ENCODE measurements at places on chromosomes 3 and 15.

- no peak for DNase-seq
These were observed 28.9 kb downstream of the TNFAIP8L3 start for GRCh38 chr15:51065781-51066180.

- DNase-seq: no peak
These were observed 2.9 kb downstream of the TPM1 start for GRCh38 chr15:63045465-63045840.

GRCh38 chr3:126539558-126540250 lies 15.7 kb downstream of the CHST13 start:
- no peak for DNase-seq

DNA sequence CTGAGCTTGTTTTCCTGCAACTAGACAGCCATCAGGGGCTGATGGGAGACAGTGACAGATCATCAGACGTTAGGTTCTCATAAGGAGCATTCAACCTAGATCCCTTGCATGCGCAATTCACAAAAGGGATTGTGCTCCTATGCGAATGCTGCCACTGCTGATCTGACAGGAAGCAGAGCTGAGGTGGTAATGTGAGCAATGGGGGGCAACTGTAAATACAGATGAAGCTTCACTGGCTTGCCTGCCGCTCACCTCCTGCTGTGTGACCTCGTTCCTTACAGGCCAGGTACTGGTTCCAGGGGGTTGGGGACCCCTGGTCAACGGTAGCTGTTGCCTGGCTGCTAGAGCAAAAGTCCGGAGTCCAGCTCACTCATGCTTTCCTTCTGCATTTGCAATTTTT lies 26.4 kb upstream of the KCNAB1 start:
- DNase-seq: no peak

DNA sequence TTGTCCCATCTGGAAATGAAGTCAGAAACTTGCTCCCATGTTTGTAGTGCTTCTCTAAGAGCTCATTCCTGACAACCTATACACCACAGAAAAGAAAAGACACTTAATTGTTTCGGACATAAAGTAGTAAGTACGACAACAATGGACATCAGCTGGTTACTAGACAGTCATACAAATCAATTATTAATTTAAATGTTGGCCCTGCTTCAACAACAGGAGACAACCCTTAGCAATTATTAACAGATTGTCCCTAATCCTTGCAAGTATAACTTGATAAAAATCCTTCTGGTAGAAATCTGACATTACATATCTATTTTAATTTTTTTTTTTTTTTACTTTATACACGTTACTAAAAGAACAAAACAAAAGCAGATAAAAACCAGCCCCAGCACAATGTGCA lies 29.8 kb downstream of the ERICH6 start:
- DNase-seq: no peak

GRCh38 chr3:192864941-192865340 lies 52.7 kb downstream of the MB21D2 start:
- DNase-seq: no peak

DNA sequence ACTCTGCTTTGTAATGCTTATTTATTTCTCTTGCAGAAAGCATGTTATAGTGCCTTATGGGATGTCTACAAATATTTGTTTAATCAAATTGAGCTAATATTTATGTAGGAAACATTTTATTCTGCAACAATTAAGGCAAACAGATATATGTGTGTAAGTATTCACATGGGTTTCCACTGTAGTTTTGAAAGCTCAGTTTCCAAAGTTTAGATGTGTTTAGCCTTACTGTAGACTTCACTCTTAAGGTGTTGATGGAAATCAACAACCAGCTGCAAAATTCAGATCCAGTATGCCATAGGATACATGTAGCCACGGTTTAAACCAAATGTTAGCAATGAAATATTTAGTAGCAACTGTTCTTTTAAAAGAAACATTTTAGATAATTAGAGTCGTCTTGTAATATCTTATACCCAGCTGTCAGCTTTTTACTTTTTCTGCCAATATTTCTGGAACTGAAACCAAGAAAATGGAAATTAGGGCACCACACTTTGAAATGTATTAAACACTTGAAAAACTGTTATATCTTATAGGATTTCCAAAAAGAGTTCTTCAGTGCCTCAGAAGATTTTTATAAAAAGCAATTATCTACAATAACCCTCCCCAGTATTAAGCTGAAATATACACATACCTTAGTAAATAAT lies 18.5 kb downstream of the PIK3CA start:
- DNase-seq: no peak

GRCh38 chr3:40396406-40396805 lies 9.4 kb downstream of the ENTPD3 start:
- no peak for DNase-seq

DNA sequence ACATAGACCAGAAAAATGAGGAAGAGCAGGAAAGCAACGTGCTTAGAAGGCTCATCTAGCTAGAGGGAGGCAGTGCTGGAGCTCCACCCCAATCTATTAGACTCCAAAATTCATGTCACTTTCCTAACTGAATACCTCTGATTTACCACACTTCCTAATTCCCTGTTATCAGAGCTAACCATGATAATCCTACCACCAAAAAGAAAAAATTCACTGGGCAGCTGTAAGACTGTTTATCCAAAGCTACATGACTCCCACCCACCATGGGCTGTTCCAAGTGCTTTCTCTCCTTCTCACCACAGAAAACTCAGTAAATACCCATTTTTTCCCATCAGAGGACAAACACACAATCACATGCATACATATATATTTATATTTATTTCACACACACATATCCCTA lies 479.5 kb upstream of the WNT5A start:
- no peak for DNase-seq

DNA sequence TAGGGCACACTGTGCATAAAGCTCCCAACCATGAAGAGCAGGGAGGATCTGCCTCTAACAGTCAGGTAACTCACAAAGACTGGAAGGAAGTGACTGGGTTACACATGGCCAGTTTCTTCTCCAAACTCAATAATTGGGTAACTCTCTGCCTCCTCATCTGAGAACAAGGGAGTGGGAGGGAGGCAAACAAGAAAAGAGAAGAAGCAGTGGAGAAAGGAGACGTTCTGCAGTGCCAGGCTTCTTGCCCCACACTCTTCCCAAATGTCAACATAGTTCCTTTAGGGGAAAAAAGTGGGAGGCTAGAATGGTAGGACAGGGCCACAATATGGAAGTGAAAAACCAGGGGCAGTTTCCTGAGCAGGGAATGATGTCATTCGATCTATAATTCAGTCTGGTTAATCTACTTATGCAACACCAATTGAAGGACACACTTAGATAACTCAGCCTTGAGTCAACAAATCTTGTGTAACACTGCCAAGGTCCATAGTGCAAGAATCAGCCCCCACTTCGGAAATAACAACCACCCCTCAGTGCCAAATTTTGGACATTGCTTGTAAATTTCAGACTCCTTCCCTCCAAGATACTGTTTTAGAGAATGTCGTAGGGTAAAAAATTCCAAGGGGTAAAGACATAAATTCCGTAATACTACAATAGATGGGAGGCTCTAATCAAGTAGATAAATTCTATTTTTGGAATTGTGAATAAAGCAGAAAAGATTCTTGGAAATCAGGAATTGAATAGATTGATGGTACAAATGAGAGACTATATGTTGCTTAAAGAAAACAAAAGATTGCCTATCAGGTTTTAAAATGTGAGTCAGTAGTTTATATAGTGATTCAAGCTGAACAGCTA lies 143.0 kb downstream of the LPP start:
- no peak for DNase-seq

- DNase-seq: no peak
These were observed 3.7 kb upstream of the DLL4 start for GRCh38 chr15:40925495-40925862.

DNA sequence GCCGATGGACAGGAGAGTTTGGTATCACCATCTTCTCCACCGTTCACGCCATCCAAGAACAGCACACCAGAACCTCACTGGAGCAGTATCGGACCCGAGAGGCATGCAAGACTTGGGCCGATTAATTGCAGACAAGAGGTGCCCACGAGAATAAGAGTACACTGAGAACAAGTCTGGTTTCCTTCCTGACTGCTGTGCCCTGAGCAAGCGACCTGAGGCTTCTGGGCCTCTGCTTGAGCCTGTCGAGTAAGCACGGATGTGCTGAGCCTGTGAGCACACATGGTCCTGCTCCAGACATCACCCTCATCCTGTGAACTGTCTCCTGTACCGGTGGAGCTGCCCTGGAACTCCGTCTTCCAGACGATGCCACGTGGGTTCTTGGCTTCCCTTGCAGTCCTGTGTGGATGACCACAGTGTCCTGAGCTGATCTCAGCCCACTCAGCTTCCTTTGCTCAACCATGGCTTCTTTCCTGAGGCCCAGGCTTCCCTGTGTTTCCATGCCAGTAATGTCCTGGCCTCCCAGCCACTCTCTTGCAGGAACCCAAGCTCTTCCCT lies 34.3 kb upstream of the SNRPA1 start:
- DNase-seq: no peak

- no peak for DNase-seq
These were observed 154.1 kb downstream of the LIPC start for GRCh38 chr15:58585693-58586443.
